ENCODE measurements at places on chromosomes 2 and 18.

DNA sequence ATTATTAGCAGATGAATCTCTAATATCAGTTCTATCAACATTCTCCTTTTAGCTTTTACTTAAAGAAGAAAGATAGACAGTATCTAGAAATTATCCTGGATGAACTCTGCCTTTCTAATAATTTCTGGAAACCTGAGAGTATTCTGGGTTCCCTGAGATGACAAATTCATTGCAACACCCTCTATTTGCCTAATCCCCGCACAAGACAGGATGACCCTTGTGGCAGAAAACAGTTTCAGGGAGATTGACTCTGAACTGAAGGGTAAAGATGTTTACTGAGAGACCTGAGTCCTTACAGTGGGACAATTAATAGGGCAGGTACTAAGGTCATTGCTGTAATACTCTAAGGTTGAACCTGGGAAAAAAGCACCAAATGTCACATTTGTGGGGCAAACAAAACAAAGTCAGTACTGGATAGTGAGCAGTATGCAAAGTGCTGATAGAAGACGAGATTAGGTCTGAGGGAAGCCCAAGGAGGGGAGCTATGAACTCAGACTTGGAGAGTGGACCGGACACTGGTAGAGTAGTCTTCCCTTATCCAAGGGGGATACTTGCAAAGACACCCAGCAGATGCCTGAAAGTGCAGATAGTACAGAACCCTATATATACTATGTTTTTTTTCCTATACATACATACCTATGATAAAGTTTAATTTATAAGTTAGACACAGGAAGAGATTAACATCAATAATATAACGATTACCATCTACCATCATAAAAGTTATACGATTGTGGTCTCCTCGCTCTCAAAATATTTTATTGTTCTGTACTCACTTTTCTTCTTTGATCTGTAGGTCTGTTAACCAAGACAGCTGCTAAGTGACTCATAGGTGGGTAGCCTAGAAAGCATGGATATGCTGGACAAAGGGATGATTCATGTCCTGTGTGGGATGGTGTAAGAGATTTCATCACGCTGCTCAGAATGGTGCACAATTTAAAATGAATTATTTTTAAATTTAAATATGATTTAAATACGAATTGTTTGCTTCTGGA lies 148.3 kb upstream of the KLHL14 start:
- DNase-seq = no peak

- DNase-seq = no peak
Measured at GRCh38 chr2:124478761-124479160, 453.7 kb downstream of the CNTNAP5 start.

- no peak for DNase-seq
Measured at GRCh38 chr2:42545023-42545721, 23.3 kb upstream of the MTA3 start.

- no peak for DNase-seq
Measured at GRCh38 chr2:47422016-47422415, 19.1 kb downstream of the MSH2 start.

GRCh38 chr2:171279983-171280790 lies 119.5 kb upstream of the TLK1 start:
- DNase-seq = no peak

DNA sequence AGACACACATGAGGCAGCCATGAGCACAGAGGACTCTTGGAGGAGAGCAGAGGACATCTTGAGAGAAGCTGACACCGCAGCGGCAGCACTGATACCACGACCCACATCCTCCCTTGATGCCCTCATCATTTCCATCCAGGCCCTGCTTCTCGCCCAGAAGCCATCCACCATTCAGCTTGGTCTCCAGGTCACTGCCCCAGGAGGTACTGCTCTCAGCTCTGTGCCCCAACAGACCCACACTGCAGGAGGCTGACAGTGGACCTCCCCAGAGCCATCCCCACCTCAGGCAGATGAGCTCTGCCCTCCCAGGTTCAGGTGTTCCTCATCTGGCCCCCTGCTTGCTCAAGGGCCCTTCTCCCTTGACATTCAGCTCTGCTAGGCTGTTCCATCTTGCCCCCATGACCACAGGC lies 74.9 kb downstream of the ACKR3 start:
- no peak for DNase-seq

GRCh38 chr2:223501641-223502040 lies 100.5 kb downstream of the SCG2 start:
- DNase-seq = no peak

- no peak for DNase-seq
Measured at GRCh38 chr2:6412533-6413091, 453.1 kb downstream of the CMPK2 start.

- DNase-seq = no peak
Measured at GRCh38 chr2:100272841-100273329, 49.4 kb downstream of the LONRF2 start.

- no peak for DNase-seq
Measured at GRCh38 chr18:45621061-45621511, 5.8 kb downstream of the SLC14A2 start.

DNA sequence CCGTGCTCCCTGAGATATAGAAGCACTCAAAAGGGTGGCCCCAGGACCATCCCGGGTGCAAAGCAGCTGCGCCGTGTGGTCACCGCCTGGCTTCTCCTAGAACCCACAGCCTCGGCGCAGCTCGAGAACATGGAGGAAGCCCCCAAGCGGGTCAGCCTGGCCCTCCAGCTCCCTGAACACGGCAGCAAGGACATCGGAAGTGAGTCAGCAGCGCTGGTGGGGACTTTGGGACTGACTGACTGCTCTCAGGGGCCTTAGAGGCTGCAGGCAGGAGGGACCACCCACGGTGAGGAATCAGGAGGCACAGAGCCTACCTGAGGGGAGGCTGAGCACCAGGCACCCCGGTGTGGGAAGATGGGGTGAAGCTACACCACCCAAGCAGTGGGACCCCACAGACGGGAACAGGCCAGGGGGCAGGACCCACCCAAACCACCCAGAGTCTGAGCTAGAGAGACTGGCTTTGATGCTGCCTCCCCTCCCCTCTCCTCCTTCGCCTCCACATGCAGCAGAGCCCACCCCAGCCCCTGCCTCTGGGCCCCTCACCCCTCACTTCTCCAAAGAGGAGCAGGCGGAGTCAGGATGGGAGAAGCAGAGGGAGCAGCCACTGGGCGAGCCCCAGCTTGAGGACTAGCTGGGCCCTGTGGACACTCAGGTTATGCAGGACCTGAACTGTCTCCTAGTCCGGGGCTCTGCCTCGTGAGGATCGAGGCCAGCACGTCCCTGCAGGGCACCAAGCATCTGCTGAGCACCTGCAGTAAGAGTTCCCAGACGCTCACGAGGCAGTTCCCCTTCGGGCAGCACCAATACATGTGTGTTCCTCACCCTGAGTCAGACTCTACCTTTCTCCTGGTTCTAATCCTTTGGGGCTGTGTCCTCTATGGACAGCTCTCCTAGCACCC lies 28.7 kb downstream of the MTERF4 start:
- DNase-seq = no peak

DNA sequence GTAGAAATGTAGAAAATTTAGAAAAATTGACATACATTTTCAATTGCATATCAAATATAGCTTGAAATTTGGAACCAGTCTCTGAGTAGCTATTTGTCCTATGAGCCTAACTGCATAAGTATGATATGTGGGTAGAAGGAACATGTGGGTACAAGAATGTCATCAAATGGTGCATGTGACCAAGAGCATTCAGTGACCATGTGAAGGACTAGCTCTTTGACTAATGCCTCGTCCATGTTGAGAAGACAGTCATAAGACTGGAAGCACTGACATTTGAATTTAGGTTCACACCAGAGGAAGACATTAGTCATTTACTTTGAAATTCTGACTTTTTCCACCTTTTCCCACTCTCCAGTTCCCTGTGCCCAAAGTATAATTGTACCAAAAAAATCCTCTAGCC lies 12.6 kb downstream of the MRPL44 start:
- DNase-seq = no peak

DNA sequence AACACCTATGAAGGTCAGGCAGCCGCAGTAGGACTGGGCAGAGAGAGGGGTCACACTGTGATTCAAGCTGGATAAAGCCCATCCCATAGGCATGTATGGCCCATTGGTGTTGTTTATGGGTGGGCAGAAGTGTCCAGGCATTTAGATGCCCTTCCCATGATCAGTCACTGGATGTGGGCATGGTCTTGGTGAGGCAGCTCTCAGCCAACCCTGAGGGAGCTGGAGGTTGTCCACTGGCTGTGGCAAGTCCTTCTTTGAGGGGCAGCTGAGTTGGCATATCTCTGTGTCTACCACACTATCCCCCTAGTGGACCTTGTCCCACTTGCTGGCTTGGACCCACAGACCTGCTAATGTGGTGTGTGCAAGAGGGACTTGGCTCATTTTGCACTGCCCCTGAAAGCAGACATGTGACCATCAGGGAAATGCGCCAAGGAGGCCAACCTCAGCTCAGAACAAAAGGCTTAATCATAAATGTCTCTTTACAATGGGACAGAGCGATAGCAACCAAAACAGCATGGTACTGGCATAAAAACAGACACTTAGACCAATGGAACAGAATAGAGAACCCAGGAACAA lies 82.0 kb downstream of the TMEM17 start:
- no peak for DNase-seq

- no peak for DNase-seq
Measured at GRCh38 chr2:113150258-113150601, 22.8 kb downstream of the IL1RN start.

GRCh38 chr2:118292991-118293390 lies 204.7 kb downstream of the INSIG2 start:
- DNase-seq = no peak

GRCh38 chr2:165055082-165055851 lies 99.9 kb upstream of the SLC38A11 start:
- DNase-seq = no peak

- DNase-seq = no peak
Measured at GRCh38 chr2:170156592-170156991, 21.4 kb upstream of the MYO3B start.

DNA sequence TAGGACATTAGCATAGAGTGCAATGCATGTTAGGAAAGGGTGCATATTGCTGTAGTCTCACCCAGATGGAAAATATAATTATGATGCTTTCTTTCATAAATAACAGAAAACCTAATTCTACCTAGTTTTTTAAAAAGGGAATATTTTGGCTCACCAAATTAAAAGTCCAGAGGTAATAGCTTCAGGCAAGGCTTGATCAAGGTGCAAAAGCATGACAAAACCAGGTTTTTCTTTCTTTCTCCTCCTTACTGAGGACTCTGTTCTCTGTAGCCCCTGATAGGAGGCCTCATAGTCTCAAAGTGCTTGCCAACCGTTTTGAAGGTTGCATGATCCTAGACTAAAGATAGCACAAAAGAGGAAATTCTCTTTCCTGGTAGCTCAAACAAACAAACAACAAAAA lies 349.9 kb downstream of the CTNNA2 start:
- DNase-seq = no peak

DNA sequence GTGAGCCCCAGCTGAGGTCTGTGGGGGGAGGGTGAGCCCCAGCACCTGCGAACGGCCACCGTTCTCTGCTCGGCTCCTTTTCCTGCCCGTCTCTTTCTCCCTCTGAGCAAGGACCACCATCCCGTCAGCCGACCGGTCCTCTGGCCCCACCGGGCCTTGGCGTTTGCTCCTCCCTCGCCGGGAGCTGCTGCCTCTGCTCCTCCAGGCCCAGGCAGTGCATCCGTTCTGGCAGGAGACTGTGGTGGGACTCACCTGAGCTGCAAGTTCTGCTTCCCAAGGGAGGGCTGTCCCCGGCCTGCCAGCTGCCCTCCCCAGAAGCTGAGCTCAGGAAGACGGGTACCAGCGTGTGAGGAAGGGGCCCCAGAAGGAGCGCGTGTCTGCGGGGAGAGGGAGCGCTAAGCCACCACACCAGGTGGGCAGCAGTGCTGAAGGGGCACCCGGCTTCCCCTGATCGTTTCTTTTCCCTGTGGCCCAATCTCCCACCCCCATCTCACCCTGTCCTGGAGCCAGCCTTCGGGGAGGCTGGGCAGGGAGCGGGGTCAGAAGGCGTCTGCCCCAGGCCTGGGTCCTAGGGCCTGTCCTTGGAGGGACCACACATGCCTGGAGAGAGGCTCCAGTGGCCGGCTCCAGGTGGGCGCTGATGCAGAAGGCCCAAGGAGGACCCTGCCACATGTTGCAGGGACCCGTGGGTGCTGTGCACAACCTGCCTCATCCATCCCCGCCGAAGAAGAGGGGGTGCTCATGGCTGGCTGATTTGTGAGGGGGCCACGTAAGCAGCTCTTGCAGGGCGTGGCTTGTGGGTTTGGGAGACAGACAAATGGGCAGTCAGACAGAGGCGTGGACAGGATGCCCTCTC lies 2.5 kb upstream of the RTP5 start:
- DNase-seq = no peak

DNA sequence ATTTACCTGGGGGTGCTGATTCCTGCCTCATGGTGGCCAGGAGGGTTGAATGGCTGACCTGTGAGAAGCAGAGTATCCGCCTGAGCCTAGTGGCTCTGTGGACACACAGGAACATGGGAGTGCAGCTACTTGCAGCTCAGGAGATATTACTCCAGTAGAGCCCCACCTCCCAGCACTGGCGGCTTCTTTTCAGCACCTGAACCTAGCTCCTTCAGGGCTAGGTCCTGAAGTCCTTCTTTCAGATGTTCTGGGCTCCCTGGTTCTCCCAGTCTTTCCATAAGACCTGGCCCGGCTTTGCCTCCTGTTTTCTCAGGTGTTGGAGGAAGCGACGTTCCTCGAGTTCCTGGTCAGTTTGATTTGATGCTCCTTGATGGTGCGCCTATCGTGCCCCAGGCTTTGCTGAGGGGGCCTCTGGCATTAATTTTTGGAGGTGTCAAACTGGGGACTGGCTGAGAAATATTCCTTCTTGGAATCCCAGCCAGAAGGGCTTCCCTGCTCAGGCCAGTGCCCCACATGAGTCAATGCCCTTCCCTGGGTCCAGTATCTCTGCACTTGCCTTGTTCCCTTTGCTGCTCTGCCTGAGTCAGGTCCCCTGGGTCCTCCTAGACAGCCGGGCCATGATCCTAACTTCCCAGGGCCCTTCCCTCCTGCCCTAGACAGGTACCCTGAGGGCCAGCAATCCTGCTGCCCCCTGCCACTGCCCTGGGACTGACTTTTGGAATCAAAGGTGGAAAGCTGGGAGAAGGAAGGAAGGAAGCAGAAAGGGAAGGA lies 110.7 kb upstream of the HAAO start:
- DNase-seq = no peak

DNA sequence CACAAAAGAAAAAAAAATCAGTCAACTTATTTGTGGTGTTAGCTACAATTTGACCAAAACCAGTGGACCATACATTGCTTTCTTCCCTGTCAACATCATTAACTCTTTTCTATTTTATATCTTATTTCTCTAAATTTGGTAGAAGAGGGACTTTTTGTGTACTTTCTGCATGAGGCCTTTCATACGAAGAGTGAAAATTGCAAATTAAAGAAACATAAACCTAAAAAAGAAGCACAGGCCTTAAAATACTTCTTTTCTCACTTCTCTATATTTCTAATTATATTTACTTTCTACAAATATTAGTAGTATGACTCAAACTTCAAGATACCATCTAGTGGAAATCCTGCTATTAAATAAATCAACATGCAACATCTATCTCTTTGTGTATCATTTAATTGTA lies 1073.4 kb upstream of the ZEB2 start:
- DNase-seq = no peak
